T follicular helper cell (primary cell): ENCODE measurements at places on chromosomes 11 and 22.

DNA sequence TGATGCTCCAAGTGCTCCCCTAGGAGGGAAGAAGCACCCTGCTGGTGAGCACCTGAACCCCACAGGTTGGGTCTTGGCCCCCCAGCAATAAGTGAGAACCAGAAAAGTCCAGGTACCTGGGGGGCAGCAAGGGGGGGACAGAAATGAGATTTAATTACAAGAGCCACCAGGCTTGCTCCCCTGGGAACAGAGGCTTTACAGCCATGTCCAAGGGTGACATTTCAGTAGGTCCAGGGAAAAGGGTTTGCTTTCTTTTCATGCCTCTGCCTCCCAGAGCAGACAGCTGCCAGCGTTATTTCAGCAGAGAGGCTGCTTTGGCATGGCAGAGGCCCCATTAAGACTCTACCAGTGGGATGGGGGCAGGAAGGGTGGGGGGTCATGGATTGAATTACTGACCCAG is 437.7 kb downstream of the BUD13 start:
- DNase-seq, result no peak

DNA sequence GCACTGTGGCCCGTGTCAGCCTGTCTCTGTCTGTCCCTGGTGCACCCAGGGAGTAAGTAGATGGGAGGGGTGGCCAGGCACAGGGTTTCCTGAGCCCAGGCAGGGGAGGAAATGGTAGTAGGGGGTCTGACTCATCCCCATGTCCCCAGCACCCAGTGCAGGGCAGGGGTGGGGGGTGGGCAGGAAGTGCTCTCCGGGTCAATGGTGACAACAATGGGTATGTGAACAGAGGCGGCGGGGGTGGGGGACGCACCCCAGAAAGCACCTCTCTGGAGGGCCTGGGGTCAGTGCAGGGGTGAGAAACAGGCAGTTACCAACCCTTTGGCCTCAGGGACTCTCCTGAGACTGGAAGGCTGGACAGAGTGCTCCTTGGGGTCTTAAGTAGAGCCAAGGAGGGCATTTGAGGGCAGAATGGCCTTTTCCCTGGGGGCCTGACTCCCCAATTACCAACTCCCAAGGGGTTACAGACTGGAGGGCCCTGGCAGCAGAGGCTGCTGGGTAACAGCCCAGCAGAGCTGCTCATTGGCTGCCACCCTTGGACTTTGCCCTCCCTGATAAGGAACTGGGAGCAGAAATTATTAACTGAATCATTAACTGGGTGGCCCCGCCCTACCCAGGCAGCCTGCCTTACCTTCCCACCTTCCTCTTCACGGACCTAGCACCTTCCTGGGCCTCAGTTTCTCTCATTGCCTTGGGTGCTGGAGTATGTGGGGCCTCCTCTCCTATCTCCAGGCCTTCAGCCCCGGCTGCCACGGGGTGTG is 4.2 kb downstream of the MYRF start:
- no peak for DNase-seq

DNA sequence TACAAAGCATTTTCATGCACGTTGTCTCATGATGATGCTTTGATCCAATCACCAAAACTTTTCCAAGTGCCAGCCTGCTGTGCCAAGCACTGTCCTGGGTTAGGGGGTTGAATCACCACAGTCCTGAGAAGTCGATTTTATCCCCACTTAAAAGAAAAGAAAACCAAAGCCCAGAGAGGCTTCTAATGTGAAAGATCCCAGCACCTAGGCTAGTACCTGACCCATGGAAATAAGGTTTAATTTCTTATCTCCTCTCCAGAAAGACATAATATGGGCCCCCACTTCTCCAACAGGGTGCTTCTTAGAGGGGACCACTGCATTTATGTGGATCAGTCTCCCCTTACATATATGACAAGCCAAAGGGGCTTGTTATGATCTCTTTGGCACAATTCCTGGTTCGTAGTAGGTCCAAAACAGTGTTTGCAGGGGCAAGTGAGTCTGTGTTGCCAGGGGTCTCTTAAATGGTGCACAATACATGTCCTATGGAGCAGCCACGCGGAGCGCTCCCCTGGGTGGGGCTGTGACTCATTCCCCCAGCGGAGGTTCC is 1.9 kb upstream of the BCL9L start:
- no peak for DNase-seq

- DNase-seq, result no peak
Measured at GRCh38 chr11:13745165-13745564, 76.7 kb downstream of the FAR1 start.

- no peak for DNase-seq
Measured at GRCh38 chr11:27582621-27583020, 76.1 kb upstream of the LIN7C start.

- DNase-seq, result no peak
Measured at GRCh38 chr22:22684580-22685561, 40.5 kb downstream of the GGTLC2 start.

DNA sequence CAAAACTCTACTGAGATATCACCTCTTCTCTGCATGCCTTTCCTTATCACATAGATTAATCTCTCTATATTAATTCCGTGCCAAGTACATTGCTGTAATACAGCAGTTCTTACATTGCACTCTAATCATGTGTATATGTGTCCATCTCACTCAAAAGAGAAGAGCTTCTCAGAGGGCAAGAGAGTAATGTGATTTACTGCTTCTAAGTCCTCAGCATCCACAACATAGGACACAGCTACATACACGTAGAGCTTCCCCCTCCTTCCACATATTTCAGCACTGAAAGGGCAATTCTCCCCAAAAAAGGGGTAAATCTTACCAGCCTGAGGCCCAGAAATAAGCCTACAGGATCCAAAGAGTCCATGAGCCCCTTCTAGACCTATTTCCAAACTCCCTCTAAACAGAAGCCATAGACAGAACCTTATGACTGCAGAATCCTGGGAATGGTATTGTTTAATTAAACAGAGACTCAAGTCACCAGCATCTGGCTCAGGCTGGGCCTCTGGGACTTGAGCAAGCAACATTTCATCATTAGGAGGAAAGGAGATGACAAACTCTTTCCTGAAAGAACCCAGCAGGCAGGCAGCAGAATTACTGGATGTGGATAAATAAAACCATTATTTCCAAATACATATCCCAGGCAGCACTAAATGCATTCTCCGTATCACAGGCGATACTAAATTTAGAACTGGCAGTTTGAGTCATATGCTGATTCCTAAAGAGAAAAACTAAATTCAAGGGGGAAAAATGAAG is 87.2 kb downstream of the KCNC1 start:
- DNase-seq, result no peak

- no peak for DNase-seq
Measured at GRCh38 chr11:120722524-120722923, 211.0 kb downstream of the GRIK4 start.

GRCh38 chr11:116312570-116313391 is 460.0 kb downstream of the BUD13 start:
- no peak for DNase-seq

- DNase-seq, result no peak
Measured at GRCh38 chr22:29251981-29252911, 15.5 kb downstream of the RHBDD3 start.

- no peak for DNase-seq
Measured at GRCh38 chr22:43835166-43835565, 23.1 kb upstream of the EFCAB6 start.

DNA sequence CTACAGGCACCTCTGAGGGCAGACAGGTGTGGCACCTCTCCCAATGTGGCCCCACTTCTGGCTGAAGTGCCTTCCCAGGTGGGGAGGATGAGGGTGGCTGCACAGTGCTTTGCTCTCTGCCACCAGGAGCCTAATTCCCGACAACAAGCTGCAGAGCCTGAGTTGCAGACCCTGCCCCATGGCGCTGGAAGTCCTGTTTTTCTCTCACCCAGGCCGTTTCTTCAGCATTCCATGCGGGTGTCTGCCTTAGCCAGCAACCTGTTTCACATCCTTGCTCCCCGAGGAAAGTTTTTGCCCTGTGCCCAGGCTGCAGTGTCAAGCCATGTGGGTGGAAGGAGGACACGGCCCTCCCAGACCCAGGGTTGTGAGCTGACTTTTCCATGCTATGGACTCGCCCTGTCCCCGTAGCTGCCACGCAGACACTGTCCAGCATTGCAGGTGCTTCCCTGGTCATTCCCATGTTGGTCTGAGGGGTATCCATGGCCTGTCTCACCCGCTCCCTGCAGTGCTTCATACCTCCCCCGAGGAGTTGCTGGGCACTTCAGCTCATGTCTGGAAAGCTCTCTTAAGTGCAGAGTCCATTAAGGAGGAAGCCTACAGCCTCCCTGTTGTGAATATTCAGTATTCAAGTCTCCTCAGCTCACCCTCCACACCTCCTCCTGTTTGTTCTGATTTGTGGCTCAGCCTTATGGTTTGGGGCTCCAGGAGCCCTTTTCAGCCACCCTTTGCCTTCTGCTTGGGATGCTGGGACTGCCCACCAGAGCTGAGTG is 2.9 kb downstream of the DAGLA start:
- no peak for DNase-seq

DNA sequence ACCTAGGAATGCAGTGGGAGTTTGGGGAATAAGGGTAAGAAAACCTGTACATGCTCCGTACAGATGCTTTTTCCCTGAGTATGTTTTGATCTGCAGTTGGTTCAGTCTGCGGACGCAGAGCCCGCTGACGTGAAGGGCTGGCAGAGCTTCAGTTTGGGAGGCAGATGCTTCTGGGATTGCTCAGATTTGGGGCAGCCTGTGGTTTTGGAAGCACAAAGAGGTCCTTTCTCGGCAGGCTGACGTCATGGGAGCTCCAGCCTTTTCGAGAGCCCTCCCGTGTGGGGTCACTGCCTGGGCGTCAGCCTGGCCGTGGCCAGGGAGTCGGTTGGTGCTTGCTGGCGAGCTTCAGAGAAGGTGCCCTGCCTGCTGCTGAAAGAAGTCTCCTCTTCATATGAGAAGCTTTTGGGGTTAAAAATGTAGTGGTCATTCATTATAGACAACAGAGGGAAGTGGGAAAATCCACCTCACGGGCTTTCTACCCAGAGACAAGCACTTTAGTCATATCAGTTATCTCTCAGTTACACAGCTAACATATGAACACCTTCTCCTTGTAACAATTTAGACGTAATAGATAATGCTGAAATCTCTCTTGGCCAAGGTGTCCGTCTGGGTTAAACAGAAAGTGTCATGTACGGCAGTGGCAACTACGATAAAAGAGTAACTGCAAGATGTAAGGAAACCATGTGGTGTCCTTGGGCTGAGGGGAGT is 26.8 kb downstream of the TPCN2 start:
- DNase-seq, result no peak

DNA sequence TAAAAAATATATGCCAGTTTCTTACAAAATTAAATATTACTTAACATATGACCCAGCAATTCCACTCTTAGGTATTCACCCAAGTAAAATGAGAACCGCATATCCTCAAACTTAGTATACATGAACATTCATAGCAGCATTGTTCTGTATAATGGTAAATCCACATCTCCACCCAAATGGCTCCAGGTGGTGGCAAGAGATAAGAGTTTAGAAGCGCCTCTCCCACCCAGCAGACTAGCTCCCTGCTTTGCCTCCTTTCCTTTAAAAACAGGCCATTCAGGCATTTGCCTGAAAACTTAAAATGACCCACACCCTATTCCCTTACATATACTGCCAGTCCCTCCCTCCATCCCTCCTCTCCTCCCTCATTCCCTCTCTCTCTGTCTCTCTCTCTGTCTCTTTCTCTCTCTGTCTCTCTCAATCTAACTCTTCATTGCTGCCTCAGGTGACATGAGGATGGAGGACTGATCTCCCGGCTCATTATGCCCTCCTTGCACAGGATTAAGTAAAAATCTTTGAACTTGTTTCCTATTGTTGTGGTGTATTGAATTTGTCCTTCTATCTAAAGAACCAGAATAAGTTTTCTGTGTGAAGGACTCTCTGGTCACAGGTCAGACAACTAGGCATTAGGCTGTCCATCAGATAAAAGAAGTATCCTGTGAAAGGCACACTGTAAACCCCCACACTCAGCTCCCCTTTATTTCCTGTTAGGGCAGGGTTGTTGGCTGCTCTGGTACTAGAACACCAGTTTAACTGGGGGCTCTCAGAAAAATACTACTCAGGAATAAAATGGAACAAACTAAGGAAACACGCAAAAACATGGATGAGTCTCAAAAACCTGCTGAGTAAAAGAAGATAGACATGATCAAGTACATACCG is 48.3 kb downstream of the RRP8 start:
- no peak for DNase-seq

GRCh38 chr11:118401880-118402590 is 629 bp downstream of the ATP5MG start:
- no peak for DNase-seq

DNA sequence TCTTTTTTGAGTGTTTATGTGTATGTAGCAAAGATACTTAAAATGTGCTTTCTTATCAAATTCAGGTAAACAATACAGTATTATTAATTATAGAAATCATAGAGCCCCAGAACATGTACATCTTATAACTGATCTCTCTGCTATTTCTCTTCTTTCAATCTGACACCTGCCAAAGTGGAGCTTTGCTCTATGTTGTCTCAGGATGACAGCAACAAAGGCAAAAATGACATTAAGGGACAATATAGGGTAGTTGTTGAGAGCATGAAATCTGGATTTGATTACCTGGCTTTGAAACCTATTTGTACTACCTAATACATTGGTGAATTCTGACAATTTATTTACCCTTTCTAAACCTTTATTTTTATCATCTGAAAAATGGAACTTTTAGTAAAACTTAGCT is 7.0 kb downstream of the OR5J2 start:
- no peak for DNase-seq

DNA sequence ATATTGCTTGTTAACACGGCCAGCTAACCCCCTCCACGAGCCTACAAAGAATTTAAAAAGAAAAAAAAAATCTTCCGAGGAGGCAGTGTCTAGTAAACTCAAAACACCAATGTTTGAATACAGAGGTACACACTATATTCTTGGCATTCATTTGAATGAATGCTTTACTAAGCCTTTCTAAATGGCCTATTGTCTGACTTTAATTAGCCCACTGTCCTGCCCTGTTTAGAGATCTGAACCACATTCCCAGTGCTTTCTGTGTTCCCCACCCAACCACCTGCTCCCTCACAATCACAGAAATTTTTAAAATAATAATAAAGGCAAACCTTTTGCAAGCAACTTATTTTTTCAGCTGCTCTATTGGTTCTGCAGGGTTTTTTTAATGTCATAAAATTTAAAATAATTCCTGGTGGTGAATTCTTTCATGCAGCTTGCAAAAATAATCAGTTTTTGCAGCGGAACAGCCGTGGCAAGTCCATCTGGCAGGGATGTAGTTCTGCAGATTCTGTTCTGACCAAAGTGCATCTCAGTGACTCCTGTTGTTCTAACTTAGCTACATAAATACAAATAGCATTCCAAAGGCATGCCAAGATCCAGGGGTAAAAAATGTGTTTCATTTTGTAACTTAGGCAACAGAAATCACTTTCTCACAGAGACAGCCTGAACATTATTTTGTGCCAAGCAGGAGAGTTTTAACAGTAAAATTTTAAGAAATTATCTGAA is 23.8 kb downstream of the POU2AF2 start:
- DNase-seq, result no peak

GRCh38 chr11:73980001-73980961 is 2.4 kb downstream of the UCP2 start:
- peak; percentile 72 for DNase-seq

- DNase-seq, result peak; percentile 31
Measured at GRCh38 chr11:76807206-76807875, 24.2 kb downstream of the TSKU start.

DNA sequence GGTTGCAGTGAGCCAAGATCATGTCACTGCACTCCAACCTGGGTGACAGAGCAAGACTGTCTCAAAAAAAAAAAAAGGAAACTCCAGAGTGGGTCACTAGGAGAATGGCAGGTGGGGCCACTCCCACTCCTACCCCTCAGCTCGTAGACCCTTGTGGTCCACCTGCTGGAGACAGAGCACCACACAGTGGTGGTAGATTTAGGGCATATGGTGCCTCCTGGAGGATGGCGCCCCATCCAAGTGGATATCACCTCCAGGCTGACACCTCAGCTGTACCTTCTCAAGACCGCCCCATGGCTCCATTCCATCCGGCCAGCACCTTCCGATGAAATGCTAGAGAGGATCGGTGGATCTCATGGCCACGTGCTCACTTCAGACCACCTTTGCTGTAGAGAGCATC is 6.2 kb downstream of the CYTH4 start:
- DNase-seq, result no peak
